ENCODE measurements at places on chromosomes 4 and X.

- no peak for DNase-seq
These were observed 352.2 kb downstream of the IDS start for GRCh38 chrX:149152941-149153340.

DNA sequence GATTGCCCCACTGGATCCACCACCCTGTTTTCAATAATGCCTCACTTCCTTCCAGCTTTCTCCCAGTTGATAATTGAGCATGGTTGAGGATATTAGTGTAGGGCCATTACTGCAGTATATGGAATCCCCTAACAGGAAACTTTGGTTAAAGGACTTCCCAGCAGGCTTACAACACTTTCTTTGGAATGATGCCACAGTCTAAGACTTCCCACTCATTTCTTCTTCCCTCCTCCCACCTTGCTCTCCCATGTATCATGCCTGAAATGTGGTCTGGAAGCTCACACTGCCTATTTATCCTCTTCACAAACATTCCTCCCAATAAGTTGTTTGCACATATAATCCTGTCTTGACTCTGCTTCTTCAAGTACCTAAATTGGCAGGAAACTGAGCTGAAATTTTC is 863.3 kb downstream of the CENPC start:
- DNase-seq: no peak

DNA sequence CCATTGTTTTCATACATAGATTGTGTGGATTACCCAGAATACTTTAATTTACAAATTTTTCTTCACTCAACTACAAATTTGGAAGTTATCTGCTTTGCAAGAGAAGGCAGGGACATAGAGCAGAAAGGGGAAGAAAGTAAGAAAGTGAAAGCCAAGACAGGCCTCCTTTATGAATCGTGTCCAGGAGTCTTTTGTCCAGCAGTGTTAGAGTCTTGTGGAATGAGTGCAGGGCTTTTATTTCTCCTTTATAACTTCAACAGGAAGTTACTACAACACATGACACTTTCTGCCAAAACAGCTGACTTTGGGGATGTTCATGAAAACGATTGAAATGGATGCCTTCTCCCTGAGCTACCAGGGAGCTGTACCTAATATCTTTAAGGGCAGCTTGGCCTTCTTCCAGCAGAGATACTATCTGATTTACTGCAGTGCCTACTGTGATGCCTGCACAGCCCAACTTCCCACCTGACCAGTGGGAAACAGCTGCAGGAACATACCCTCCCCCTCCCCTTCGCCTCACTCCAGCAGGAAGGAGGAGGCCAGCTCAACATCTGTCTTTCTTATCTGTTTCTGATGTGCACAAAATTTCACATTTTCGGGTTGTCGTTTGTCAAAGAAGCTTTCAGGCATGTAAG is 557.7 kb upstream of the SLIT2 start:
- no peak for DNase-seq

DNA sequence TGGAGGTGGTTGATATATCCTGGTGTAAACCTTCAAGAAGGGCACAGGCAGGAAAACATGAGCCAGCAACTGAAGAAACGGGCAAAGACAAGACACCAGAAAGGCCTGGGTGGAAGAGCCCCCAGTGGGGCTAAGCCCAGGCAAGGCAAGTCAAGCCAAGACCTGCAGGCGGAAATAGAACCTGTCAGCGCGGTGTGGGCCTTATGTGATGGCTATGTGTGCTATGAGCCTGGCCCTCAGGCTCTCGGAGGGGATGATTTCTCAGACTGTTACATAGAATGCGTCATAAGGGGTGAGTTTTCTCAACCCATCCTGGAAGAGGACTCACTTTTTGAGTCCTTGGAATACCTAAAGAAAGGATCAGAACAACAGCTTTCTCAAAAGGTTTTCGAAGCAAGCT is 7.2 kb downstream of the ZFP42 start:
- DNase-seq: no peak

DNA sequence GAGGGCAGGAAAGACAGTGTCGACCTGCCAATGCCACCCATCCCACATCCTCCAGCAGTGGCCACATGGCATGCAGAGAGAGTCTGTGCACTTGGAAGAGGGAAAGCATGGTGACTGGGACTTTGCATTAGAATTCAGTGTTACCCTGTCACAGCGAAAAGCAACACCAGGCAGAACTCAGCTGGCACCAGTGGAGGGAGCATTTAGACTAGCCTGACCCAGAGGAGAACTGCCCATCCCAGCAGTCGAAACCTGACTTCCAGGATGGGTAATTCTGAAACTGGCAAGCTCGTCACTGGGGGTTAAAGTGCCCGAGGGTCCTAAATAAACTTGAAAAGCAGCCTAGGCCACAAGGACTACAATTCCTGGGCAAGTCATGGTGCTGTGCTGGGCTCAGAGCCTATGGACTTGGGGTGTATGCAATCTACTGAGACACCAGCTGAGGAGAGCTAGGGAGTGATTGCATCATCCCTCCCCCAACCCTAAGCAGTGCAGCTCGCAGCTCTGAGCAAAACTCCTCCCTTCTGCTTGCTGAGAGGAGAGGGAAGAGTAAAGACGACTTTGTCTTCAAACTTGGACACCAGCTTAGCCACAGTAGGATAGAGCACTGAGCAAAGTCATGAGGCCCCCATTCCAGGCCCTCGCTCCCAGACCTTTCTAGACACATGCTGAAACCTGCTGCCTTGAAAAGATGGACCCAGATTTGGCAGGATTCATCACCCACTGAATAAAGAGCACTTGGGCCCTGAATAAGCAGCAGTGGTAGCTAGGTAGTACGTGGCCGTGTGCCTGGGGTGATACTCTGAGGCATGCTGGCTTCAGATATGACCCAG is 68.8 kb downstream of the DDX60L start:
- no peak for DNase-seq

DNA sequence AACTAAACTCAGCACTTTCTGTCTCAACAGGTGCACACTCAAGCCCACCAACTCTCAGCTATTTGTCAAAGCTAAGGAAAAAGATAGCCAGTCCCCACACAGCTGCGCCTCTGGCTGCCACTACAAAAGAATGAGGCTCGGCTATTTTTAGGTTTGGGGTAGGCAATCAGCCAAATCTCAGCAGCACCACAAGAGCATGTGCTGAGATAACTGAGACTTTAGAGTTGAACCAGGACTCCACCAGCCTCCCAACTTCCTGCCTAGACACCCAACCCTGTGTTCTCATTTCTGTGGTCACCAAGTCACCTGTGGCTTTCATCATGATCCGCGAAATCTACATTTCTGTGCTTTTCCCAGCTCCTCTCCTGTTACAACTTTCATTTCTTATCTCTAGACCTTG is 28.0 kb downstream of the DMD start:
- no peak for DNase-seq

DNA sequence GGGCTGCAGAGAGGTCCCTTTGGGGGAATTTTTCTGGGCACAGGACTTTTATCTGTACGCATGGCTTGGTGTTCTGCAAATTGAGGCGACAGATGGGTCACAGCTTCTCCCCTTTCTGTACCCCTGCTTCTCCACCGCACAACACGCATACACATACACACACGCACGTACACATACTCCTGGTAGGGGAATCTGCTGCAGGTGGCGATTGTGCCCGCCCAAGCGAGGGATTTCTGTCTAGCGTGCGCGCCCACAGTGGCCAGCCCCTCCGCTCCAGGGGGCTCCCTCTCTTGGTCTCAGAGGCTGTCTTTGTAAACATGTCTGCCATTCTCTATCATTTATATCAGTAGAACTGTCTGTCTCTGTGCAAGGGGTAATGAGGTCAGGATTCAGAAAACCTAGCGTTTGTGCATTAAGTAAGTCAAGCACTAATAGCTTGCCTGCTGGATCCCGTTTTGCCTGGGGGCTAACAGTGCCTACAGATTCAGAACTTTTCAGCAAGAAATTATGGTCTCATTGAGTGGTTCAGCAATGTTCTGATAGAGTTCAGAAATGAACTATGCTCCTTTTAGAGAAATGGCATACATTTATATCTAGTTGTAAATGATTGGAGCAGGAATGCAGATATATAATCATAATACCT is 2.2 kb downstream of the GRID2 start:
- DNase-seq: no peak

DNA sequence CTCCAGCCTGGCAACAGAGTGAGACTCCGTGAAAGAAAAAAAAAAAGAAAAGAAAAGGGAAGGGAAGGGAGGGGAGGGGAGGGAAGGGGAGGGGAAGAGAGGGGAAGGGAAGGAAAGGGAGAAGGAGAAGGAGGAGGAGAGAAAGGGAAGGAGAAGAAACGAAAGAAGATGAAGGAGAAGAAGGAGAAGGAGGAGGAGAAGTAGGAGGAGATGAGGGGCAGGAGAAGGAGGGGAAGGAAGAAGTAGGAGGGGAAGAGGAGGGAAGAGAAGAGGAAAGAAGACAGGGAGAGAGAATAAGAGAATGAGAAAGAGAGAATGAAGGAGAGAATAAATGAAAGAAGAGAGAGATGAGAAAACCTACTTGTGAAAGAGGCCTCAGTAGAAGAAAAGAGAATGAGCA is 170.3 kb downstream of the DHRSX start:
- DNase-seq: no peak

DNA sequence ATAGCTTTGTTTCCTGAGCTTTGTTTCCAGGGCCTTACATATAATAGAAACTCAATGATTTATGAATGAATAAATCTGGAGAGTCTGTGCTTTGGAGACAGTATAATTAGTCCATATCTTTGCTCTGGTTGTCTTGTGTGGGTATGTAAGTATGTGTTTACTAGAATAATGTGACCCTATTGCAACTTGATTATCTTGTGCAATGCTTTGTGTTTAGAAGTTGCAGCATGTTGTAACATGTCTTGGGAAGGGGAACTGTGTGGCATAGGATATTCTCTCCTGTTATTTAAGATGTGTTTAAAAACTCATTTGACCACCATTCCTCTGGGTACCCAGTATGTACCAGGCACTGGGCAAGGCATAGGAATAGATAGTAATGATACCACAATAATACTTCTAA is 6.1 kb downstream of the SPATA18 start:
- no peak for DNase-seq

DNA sequence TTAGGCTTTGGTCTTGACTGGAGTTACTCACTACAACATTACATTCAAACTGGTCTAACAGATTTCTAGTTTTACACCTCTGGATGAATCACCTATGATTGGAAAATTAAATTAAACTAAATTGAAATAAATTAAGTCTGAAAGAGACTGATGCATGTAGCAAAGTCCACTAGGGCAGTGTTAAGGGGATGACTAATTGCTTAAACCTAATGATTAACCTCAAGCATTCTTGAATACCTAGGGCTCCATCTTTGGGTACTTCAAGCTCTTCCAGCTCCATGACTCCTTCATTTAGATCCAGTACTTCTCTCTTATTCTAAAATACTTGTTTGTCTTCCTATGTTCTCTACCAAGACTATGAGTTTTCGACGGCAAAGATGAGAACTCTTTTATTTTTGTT is 86.8 kb downstream of the SH2D1A start:
- no peak for DNase-seq

DNA sequence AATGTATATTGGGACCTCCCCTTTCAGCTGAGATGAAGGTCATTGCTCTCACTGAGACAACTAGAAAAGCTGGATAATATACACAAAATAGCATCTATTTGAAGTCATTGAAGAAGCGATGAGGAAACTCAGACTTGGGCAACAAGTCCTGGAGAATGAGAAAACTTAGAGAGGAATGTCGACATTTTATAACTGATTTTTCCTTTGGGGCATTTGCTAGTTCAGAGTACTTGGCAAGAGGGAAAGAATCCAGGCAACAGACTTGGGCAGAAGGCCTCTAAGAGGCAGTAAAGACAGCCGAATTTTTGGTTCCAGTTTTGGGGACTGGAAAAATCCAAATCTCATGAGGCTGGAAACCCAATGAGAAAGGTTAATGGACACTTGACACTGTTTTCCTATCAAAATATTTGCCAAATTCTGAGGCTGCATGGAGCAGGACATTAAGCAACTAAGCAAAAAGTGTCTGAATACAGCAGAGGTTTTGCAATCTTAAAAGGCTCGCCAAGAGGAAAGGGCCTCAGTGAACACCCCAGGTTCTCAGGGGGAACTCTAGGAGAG is 21.0 kb upstream of the ANXA5 start:
- DNase-seq: no peak

DNA sequence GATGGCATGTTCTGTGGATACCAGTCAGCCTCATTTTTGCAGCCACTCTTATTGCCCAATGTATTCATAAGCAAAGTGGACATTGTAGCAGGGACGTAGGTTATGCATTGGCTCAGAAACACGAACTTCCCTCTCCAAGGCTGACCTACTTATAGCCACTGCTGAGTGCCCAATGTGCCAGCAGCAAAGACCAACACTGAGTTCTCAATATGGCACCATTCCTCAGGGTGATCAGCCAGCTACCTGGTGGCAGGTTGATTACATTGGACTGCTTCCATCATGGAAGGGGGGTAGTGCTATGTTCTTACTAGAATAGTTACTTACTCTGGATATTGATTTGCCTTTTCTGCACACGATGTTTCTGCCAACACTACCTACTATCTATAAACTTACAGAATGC is 306.9 kb downstream of the KCNIP4 start:
- DNase-seq: no peak

GRCh38 chr4:128288689-128289106 is 1.1 kb upstream of the PGRMC2 start:
- DNase-seq: peak; percentile 18

GRCh38 chr4:14222377-14223029 is 595.0 kb upstream of the BOD1L1 start:
- DNase-seq: no peak

DNA sequence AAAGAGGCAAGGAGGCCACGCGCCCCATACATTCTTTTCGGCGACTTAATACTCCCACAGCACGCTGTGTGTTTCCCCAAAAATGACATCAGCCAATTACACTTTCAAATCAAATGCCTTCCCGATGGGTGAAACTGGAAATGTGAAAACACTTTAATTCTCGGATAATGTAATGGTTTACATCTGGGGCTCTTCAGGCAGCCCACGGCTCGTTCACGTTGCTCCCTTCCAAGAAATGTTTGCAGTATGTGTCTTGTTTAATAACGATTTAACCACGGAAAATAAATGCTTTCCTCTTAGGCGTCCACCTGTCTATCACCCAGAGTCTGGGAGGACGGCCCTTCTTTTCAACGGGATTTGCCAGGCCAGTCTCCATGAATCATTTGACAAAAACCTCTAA is 272.5 kb downstream of the SHOX start:
- DNase-seq: no peak

- DNase-seq: no peak
These were observed 1.7 kb upstream of the MXRA5 start for GRCh38 chrX:3348191-3348590.

- no peak for DNase-seq
These were observed 33.9 kb downstream of the TRPC5 start for GRCh38 chrX:112048707-112049106.

DNA sequence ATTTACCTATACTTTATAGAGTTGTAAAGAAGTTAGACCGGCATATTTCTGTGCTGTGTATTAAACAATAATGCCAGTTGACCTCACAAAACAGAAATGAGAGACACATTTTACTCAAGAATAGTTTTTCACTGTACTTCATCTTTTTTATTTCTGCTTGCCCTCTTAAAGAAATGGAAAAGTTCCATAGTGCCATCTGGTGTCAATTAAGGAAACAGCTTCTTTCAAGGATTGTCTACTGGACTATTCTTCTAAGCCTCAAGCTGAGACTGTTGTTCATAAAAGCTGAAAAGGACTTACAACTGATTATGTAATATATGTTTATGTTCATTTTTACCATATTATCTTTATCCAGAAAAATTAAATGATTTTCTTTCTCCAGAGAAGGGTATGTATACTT is 1523.7 kb downstream of the ARAP2 start:
- peak; percentile 2 for DNase-seq

GRCh38 chrX:79604364-79604763 is 237.2 kb upstream of the ITM2A start:
- no peak for DNase-seq
